ENCODE measurements at places on chromosomes 7 and 10.

- no peak overlapping the region for H3K27ac ChIP-seq
- no peak overlapping the region for H3K4me3 ChIP-seq
- peaks cover 13% of the 10 kb centered on the region for H3K27me3 ChIP-seq
- H3K36me3 ChIP-seq: no peaks in the 10 kb centered on the region
- DNase-seq: no peak
Measured at GRCh38 chr10:132837905-132838304, 52.0 kb upstream of the NKX6-2 start.

DNA sequence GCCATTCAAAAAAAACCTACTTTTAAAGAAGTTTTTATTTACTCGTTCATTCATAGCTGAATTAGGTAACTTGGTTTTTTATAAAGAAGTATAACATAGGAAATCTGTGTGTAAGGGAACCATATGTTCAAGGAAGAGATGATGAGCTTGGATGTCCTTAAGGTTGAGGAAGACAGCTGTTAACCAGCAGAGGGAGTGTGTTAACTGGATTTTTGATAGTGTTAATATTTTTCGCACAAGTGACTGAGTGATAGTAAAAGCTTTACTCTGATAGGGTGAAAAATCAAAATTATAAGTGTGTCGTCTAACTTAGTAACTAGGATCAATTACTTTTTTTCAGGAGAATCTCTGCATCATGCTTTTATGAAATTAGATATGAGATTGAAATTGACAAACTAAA is 134.7 kb downstream of the ARL5B start:
- H3K4me3 ChIP-seq: no peak overlapping the region
- H3K36me3 ChIP-seq: no peaks in the 10 kb centered on the region

DNA sequence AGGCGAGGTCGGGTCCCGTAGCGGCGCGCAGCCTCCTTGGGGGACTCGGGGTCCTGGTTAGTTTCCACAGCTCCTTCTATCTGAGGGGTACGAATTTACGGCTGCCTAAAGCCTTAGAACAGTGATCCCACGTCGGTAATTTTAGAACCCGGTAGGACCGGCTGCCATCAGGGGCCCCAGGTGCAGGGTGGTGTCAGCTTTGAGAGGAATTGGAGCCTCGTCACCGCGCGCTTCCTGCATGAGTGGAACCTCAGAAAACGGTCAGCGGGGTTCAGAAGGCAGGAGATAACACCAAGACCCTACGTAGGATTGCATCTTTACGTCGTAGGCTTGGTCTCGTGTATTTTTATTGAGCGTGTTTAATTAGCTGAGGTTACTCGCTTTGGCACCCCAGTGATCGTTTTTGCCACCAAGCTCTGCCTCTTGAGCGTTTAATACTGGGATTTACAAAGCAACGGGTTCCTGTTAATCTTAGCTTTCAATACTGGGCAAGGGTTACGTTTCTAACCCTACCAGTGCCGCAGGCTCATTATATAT is 443 bp downstream of the RNF32 start:
- no peaks in the 10 kb centered on the region for H3K27me3 ChIP-seq
- peak overlapping the region; percentile 71 for H3K27ac ChIP-seq
- no peaks in the 10 kb centered on the region for H3K36me3 ChIP-seq
- peaks cover 11% of the 10 kb centered on the region for H3K4me1 ChIP-seq
- DNase-seq: peak; percentile 73

GRCh38 chr7:113267271-113267670 is 148.9 kb upstream of the SMIM30 start:
- H3K4me1 ChIP-seq: no peaks in the 10 kb centered on the region
- H3K27me3 ChIP-seq: no peaks in the 10 kb centered on the region
- H3K36me3 ChIP-seq: no peaks in the 10 kb centered on the region
- DNase-seq: no peak
- H3K4me3 ChIP-seq: no peak overlapping the region

- peak; percentile 81 for DNase-seq
- peak overlapping the region; percentile 60 for H3K27ac ChIP-seq
- peak overlapping the region; percentile 30 for H3K4me3 ChIP-seq
- H3K27me3 ChIP-seq: no peaks in the 10 kb centered on the region
- peaks cover 10% of the 10 kb centered on the region for H3K4me1 ChIP-seq
Measured at GRCh38 chr10:1488970-1489548, 248.3 kb downstream of the ADARB2 start.

- no peak overlapping the region for H3K4me3 ChIP-seq
- peak; percentile 66 for DNase-seq
- no peaks in the 10 kb centered on the region for H3K27me3 ChIP-seq
- no peaks in the 10 kb centered on the region for H3K36me3 ChIP-seq
Measured at GRCh38 chr10:21449288-21449966, 76.1 kb downstream of the SKIDA1 start.

GRCh38 chr7:106377847-106378361 is 93.1 kb upstream of the NAMPT start:
- no peaks in the 10 kb centered on the region for H3K36me3 ChIP-seq
- H3K4me3 ChIP-seq: no peak overlapping the region
- no peaks in the 10 kb centered on the region for H3K27me3 ChIP-seq

GRCh38 chr7:124590814-124591213 is 174.8 kb downstream of the GPR37 start:
- no peaks in the 10 kb centered on the region for H3K36me3 ChIP-seq
- H3K4me3 ChIP-seq: no peak overlapping the region
- H3K4me1 ChIP-seq: no peaks in the 10 kb centered on the region
